IPS-NIHi11 (cell line): ENCODE measurements at places on chromosomes 6 and 20.

DNA sequence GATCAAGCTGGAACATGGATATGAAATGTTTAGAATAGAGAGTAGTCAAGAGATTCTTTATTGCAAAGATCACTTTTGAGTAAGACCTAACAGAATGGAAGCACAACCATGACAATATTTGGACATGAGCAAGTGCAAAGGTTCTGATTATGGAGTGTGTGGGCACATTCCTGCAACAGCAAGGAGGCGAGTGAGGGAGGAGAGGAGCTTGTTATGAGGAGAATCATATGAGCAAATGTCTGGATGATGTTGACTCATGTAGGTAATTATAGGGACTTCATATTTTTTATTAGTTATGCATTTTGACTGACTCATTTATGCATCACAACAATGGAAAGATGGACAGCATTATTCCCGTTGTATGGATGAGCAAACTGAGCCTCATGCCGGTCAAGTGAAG is 100.8 kb upstream of the SLC35B3 start:
- no peak for DNase-seq

DNA sequence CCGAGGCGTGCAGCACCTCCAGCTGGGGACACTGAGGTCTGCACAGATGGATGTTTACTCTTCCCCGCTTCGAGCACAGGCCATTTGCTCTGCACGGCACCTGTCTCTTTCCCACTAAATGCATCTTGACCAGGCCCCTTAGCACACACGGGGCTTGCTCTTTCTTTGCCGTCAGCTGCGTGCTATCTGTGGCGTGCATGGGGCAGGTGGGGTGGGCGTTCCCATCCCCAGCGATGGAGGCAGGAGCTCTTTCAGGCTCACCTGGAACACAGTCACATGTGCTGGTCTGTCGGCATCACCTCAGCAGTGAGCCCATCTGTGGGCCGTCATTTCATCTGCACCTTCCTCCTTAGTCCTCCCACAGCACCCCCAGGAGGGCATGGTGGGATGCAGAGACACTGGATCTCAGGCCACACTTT is 35.1 kb downstream of the RBM38 start:
- DNase-seq, result no peak

DNA sequence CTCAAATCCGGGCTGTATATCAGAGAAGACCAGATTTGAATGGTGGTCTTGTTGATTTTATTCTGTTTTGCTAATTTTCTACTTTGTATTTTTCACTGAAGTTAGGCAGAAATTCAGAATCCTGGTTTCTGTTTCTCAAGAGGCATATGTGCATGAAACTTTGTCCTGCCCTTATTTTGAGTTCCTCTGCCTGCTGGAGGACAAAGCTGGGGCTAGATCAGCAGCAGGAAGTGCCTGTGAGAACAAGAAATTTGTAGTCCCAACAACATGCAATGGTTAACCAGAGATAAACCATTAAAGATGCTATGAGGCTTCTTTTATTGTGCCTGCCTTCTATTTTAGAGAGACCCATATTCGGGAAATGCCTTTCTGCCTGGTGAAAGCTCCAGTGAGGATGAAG is 37.1 kb downstream of the BEND6 start:
- DNase-seq, result no peak

DNA sequence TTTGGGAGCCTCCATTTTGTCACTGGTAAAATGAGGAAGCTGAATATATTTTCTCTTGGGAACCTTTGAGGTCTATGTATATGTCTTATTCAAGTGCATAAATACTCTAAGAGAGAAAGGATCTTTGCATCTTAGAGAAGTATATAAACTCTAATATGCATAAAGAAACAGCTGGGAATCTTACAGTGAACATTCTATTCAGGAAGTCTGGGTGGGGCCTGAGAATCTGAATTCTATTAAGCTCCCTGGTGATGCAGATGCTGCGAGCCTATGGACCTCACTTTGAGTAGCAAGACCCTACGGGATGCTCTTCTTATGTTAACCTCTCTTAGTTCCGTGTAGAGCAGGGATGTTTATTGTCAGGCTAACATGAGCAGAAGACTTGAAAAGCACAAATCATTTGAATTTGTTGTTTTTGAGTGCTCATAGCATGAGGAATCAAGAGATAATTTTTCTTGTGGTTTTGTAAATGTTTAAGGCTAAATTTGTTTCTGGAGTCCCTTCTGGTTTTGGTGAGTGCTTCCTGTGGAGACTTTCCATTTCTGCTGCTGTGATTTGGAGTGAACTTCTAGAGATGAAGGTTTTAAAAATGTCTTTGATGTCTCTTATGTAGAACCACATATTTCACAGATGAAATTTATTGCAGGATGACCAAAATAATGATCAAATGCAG is 281.2 kb upstream of the JAG1 start:
- no peak for DNase-seq

DNA sequence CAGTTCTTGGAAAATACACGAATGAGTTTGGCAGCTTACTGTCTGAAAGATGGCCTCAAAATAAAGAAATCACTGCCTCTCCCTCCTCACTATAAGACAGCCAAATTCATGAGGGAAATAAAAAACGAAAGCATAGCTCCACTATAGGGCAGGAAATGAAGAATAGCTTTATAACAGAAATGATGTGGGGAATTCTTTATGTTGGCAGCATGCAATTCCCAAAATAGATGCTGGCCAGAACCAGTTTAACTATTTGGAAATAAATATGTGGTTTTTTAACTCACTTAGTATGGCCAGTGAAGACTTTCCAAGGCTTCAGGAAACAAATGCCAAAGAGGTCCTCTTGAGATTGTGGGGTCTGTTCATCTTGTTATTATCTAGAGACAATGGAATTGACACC is 100.5 kb downstream of the TBX18 start:
- DNase-seq, result no peak

GRCh38 chr6:95601133-95601532 is 23.8 kb downstream of the MANEA start:
- DNase-seq, result no peak

- peak; percentile 85 for DNase-seq
Measured at GRCh38 chr6:166097914-166098522, 69.6 kb downstream of the TBXT start.

- DNase-seq, result no peak
Measured at GRCh38 chr6:83127976-83128375, 60.5 kb downstream of the DOP1A start.

DNA sequence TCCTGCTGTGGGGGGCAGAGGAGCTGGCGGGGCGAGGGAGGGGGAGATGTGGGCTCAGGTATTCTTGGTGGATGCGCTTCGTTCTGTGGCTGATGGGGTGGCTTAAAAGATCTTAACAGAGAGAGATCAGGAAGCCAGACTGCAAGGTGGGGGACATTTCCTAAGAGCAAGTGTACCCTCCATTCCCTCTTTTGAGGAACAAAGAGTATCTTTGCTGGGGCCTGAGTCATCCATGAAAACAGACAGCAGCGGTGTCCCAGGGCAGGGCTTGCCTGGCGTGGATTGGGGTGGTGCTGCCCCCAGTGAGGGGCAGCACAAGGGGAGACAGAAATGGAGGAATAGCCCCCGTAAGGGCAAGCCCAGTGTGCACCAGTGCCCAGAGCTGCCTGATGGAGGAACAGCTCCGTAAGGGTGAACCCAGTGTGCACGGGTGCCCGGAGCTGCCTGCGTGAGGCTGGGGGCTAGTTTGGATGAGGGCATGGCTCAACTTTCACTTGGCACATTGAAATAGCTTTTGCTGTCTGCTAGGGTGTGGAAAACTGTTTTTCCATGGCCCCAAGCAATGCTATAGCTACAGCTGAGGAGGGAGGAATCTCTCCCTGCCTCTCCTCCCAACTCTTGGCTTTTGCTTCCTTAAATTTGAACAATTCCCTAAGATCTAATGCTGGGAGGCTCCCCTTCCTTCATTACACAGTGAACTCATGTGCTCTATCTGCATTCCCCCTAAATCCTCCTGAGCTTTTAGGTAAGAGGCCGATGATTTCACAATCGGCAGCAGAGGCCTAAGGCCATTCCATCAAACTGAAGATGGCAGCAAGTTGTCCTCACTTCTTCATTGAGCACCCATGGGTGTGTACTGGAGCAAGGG is 12.9 kb downstream of the MAPK13 start:
- DNase-seq, result no peak

DNA sequence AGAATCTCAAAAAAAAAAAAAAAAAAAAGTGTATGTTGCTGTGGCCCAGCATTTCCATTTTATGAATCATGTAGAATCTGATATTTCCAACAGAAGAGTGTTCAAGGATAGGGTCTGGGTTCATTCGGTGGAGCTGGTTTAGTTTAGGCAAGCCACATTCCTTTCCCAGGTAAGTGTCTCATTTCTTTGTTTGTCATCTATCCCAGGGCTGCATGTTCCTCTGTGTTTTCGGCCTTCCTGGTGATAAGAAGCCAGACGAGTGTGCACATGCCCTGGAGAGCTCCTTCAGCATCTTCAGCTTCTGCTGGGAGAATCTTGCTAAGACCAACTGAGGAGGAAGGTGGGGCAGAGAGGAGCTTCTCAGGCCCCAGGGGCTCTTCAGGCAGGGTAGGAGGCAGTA is 38.2 kb downstream of the NFYA start:
- no peak for DNase-seq
